ENCODE measurements at places on chromosomes 4 and X.
A peak's percentile ranks its signal among the peaks of the same experiment; 100 is the strongest.

- H3K4me3 ChIP-seq, result no peak overlapping the region
- no peak for DNase-seq
- no peak overlapping the region for H3K27ac ChIP-seq
Observed at GRCh38 chrX:149647505-149647904, 15.9 kb upstream of the TMEM185A start.

- peak overlapping the region; percentile 98 for H3K27ac ChIP-seq
- H3K36me3 ChIP-seq, result no peaks in the 10 kb centered on the region
- H3K4me3 ChIP-seq, result peak overlapping the region; percentile 65
- peak; percentile 59 for DNase-seq
- H3K27me3 ChIP-seq, result no peaks in the 10 kb centered on the region
- peaks cover 1% of the 10 kb centered on the region for H3K4me1 ChIP-seq
Observed at GRCh38 chr4:185535612-185536410, 504 bp upstream of the PDLIM3 start.

- peaks cover 10% of the 10 kb centered on the region for H3K4me1 ChIP-seq
- H3K36me3 ChIP-seq, result no peaks in the 10 kb centered on the region
- peaks cover 9% of the 10 kb centered on the region for H3K27me3 ChIP-seq
- DNase-seq, result no peak
- H3K27ac ChIP-seq, result no peak overlapping the region
Observed at GRCh38 chr4:6470502-6471306, 1.7 kb downstream of the PPP2R2C start.

DNA sequence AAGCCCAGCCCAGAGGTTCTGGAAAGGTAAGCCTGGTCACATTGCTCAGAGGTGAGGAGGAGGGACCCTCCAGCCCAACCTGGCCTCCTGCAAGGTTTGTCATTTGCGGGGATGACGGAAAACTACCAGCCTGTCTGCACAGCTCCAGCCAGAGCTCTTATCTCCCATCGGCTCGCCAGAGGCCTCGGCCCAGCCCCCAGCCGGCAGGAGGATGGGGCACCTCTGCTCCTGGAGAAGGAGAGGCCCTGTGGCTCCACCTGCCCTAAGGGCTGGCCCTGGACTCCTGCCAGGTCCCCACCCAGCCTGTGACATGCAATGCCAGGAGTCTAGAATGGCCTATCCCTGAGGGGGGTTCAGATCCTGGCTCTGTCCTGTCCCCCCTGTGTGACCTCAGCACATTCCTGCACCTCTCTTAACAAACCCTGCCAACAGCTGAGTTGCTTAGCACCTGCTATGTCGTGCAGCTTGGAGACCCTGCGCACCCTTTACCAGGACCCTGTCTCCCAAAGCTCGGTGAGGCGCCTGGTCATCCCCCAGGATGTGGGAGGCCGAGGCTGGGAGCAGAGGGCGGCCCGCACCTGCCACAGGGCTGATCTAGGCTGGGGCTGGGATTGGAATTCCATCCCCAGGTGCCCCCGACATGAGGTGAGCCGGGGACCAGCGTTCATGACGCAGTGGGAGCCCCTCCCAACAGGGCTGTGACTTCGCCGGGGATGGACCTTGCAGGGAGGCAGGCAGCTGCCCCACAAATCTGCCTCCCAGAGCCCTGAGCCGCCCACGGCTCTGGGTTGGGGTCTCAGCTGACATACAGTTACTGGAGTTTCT is 14.4 kb downstream of the ADRA2C start:
- H3K27ac ChIP-seq, result no peak overlapping the region
- no peaks in the 10 kb centered on the region for H3K27me3 ChIP-seq
- H3K36me3 ChIP-seq, result no peaks in the 10 kb centered on the region

- H3K4me1 ChIP-seq, result peaks cover 14% of the 10 kb centered on the region
- no peak overlapping the region for H3K27ac ChIP-seq
- DNase-seq, result no peak
- H3K4me3 ChIP-seq, result no peak overlapping the region
Observed at GRCh38 chrX:118510111-118510510, 14.5 kb downstream of the DOCK11 start.

- H3K36me3 ChIP-seq, result no peaks in the 10 kb centered on the region
- H3K27me3 ChIP-seq, result peaks cover 5% of the 10 kb centered on the region
- H3K27ac ChIP-seq, result no peak overlapping the region
Observed at GRCh38 chrX:104566681-104567501, 892 bp downstream of the IL1RAPL2 start.

- peaks cover 2% of the 10 kb centered on the region for H3K4me1 ChIP-seq
- no peak overlapping the region for H3K27ac ChIP-seq
- H3K4me3 ChIP-seq, result no peak overlapping the region
Observed at GRCh38 chrX:133249266-133250058, 31.3 kb upstream of the TFDP3 start.

DNA sequence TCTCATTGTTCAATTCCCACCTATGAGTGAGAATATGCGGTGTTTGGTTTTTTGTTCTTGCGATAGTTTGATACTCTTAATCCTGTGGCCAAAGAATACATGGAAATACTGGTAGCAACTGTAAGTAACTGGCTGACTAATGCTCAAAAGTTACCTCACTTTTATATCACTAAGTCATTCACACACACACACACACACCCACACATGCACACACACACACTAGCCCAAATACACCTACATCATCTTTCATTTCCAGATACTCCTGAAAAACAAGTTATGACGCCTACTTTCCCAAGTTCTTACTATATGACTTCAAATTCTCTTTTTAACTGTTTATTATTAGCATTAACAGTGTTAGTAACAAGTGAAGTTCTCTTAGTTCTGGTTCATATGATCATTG is 101.3 kb downstream of the DCHS2 start:
- no peak for DNase-seq
- H3K27me3 ChIP-seq, result no peaks in the 10 kb centered on the region
- no peak overlapping the region for H3K27ac ChIP-seq
- no peaks in the 10 kb centered on the region for H3K4me1 ChIP-seq
- H3K4me3 ChIP-seq, result no peak overlapping the region

GRCh38 chr4:89245459-89245858 is 62.1 kb downstream of the GPRIN3 start:
- no peak overlapping the region for H3K27ac ChIP-seq
- H3K4me1 ChIP-seq, result no peaks in the 10 kb centered on the region
- H3K27me3 ChIP-seq, result no peaks in the 10 kb centered on the region
- no peak for DNase-seq

DNA sequence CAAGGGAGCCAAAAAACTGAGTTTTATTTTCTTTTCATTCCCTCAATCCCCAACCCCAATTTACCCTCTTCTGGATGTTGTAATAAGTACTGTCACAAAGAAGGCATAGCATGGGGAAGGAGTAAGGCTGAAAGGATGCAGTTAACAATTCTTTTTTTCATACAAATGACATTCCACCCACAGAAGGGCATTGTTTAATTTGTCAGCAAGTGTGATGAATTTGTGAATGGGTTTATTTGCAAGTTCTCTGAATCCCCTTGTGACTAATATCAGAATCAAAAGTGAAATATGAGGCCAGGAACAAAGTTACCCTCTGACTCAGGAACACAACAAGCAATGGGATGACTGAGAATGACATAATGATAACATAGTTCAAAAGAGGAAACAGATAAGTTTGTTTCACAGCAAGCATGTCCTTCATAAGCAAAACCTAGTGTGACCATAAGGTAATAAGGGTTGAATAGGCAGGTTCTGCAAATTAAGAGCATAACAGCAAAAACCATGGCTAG is 2.1 kb downstream of the GEMIN8 start:
- H3K4me1 ChIP-seq, result no peaks in the 10 kb centered on the region
- no peak overlapping the region for H3K4me3 ChIP-seq
- H3K27ac ChIP-seq, result peak overlapping the region; percentile 39
- no peaks in the 10 kb centered on the region for H3K27me3 ChIP-seq
- no peaks in the 10 kb centered on the region for H3K36me3 ChIP-seq

- H3K27ac ChIP-seq, result no peak overlapping the region
- no peaks in the 10 kb centered on the region for H3K4me1 ChIP-seq
- H3K36me3 ChIP-seq, result no peaks in the 10 kb centered on the region
Observed at GRCh38 chr4:54581807-54582206, 76.0 kb upstream of the KIT start.

GRCh38 chr4:17155486-17155885 is 257.0 kb upstream of the LDB2 start:
- no peak for DNase-seq
- no peak overlapping the region for H3K27ac ChIP-seq

- no peaks in the 10 kb centered on the region for H3K36me3 ChIP-seq
- H3K4me3 ChIP-seq, result no peak overlapping the region
- DNase-seq, result no peak
Observed at GRCh38 chr4:8921465-8921864, 49.8 kb upstream of the HMX1 start.

DNA sequence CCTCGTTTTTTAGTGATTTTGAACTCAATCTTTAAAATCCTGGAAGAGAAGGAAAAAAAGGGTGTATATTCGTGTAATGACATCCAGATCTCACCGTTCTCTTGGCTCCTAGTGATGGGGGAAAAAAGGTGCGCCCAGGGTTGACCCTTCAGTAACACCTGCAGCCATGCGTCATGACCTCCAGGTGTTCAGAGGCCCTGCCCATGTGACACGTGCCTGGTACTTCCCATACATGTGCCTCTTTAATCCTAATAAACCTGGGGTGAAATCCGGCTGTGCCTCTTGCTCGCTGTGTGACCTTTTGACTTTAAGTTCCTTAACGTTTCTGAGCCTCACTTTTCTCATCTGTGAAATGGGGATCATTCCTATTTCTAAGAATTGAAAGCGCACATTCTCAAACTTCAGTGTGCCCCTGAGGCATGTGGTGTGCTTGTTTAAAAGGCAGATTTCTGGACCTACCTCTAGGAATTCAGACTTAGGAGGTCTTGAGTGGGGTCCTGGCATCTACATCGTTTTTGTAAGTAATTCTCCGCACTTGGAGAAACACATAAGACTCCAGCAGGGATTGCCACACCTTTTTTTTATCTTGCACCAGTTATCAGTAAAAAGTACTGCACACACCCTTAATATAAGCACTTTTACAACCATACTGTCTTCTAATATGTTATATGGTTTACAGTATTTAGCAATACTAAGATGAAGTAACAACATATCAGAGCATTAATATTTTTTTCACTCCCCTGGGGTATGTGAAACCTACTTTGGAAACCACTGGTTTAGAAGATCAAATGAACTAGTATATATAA is 90.1 kb downstream of the RELL1 start:
- H3K4me3 ChIP-seq, result no peak overlapping the region
- no peak overlapping the region for H3K27ac ChIP-seq
- H3K36me3 ChIP-seq, result no peaks in the 10 kb centered on the region
- H3K27me3 ChIP-seq, result no peaks in the 10 kb centered on the region

GRCh38 chr4:26451597-26451996 is 38.7 kb downstream of the CCKAR start:
- H3K27ac ChIP-seq, result no peak overlapping the region
- H3K27me3 ChIP-seq, result no peaks in the 10 kb centered on the region
- no peaks in the 10 kb centered on the region for H3K4me1 ChIP-seq
- DNase-seq, result no peak
- no peak overlapping the region for H3K4me3 ChIP-seq
- H3K36me3 ChIP-seq, result no peaks in the 10 kb centered on the region

- no peak overlapping the region for H3K27ac ChIP-seq
- no peak for DNase-seq
- H3K4me3 ChIP-seq, result no peak overlapping the region
Observed at GRCh38 chrX:150303386-150304097, 59.6 kb upstream of the MAMLD1 start.

DNA sequence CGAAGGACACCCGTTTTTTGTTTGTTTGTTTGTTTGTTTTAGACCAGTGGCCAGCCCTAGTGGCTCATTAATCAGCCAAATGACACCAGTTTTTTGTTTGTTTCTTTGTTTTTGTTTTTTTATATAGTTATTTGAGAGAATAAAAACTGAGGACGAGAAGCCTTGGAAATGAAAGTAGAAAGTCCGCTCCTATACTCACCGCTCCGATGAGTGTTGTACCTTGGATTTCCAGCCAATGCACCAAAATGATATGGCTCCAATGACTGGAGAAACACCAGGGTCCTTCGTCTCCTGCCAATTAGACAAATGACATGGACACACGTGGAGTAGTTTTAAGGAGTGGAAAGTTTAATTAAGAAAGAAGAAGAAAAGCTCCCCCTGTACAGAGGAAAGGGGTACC is 87.9 kb downstream of the ZXDA start:
- no peak overlapping the region for H3K27ac ChIP-seq
- no peak for DNase-seq
- no peaks in the 10 kb centered on the region for H3K4me1 ChIP-seq
- no peaks in the 10 kb centered on the region for H3K36me3 ChIP-seq
- no peaks in the 10 kb centered on the region for H3K27me3 ChIP-seq

DNA sequence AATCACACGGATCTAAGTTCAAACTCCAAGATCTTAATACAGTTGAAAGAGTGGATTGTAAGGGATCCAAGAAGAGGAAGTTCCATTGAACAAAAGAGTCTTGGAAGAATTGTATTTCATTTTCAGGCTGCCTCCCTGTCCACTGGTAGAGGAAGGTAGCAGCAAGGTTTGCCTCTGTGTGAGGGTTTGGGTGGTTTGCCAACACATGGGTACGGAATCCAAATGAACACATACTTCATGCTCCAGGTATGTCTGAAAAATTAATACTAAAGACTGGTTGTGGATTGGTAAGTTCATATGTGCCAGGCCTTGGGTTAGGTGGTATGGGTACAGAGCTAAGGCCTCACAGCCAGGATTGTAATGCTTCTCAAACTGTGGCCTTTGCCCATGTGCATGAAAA is 523.6 kb upstream of the BOD1L1 start:
- H3K27me3 ChIP-seq, result no peaks in the 10 kb centered on the region
- H3K4me3 ChIP-seq, result no peak overlapping the region
- no peak overlapping the region for H3K27ac ChIP-seq
- no peaks in the 10 kb centered on the region for H3K36me3 ChIP-seq

- no peak overlapping the region for H3K4me3 ChIP-seq
- peaks cover 7% of the 10 kb centered on the region for H3K36me3 ChIP-seq
- H3K27ac ChIP-seq, result peak overlapping the region; percentile 7
- peaks cover 12% of the 10 kb centered on the region for H3K4me1 ChIP-seq
- no peaks in the 10 kb centered on the region for H3K27me3 ChIP-seq
- no peak for DNase-seq
Observed at GRCh38 chr4:15065516-15065915, 63.2 kb downstream of the CPEB2 start.

- no peak for DNase-seq
- no peak overlapping the region for H3K4me3 ChIP-seq
- no peaks in the 10 kb centered on the region for H3K36me3 ChIP-seq
- H3K27me3 ChIP-seq, result no peaks in the 10 kb centered on the region
Observed at GRCh38 chr4:108346818-108347210, 178.1 kb upstream of the LEF1 start.

DNA sequence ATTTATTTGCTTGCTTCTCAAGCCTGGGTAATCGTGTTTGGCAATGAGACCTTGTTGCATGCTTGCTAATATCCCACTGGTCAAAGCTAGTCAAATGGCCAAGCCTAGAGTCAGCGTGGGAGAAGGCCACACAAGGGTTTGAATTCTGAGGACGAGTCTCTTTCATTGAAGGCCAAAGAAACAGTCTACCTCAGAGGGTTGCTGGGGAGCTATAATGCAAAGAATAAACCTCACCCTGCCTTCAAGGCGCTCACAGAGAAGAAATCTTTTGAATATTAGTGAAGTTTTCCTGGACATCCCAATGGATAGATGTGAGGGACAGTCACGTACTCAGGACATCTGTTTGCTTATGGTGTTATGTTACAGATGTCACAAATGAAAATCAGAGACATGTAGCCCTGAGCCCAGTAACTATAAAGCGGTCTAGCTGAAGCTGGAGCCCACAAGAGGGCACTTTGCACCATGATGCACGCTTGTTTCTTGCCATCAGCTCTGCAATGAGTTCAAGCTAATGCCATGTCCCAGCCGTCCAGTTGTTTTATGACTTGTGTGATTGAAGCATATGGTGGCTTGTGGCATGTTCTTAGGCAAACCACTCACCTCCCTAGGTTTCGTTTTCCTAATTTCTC is 1.1 kb upstream of the TLR3 start:
- no peak overlapping the region for H3K27ac ChIP-seq
- no peaks in the 10 kb centered on the region for H3K36me3 ChIP-seq
- H3K4me3 ChIP-seq, result peak overlapping the region; percentile 73
- no peaks in the 10 kb centered on the region for H3K27me3 ChIP-seq
- peak; percentile 78 for DNase-seq

- peaks cover 84% of the 10 kb centered on the region for H3K36me3 ChIP-seq
- no peak for DNase-seq
- no peaks in the 10 kb centered on the region for H3K4me1 ChIP-seq
Observed at GRCh38 chr4:5808081-5808741, 84.7 kb downstream of the CRMP1 start.

All from ascending aorta (tissue), 2 donors.